ENCODE measurements at places on chromosomes 1 and 21.

- DNase-seq: peak; percentile 35
Measured at GRCh38 chr1:181033128-181033798, 520 bp upstream of the MR1 start.

DNA sequence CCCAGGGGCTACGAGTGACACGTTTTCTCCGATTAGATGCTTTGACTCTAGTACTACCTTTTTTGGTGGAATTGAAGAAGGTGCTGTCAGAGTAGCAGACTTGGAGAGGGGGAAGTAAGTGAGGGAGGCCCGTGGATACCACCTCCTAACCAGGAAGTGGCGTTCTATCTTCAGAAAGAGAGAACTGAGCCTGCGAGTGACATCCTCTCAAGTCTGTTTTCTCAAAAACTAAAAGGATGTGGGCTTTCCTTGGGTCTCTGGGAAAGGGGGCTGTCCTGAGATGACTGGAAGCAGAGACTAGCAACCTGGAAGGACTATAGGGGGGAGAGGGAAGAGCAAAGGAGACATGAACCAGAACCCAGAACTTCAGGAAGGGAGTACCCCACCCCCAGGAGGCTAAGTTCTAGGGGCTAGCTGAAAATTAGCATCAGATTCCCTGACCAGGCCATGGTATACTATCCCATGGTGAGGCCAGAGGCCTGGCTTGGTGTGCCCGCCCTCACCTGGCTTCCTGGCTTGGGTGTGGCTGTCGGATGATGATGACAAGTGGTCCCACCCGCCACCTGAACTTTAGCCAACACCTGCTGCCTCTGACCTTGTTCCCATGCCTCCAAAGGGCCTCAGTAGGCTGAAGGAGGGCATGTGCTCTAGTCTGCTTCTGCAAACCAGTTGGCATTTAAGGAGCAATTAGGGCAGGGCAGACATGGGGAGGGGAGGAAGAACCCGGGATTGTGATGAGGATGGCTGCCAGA, 49.1 kb downstream of the ATP2B4 start:
- DNase-seq: no peak

GRCh38 chr1:8363767-8364301, 45.9 kb downstream of the SLC45A1 start:
- no peak for DNase-seq

DNA sequence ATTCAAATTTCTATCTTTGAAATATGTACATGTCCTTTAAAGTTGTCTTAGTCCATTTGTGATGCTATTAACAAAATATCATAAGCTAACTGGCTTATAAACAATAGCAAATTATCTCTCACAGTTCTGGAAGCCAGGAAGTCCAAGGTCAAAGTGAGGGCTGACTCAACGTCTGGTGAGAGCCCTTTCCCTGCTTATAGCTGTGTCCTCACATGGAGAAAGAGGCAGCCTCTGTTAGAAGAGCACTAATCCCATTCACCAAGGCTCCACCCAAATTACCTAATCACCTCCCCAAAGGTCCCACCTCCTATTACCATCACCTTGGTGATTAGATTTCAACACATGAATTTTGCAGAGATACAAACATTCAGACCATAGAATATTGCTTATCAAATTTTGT, 450.1 kb upstream of the BEND5 start:
- DNase-seq: no peak

DNA sequence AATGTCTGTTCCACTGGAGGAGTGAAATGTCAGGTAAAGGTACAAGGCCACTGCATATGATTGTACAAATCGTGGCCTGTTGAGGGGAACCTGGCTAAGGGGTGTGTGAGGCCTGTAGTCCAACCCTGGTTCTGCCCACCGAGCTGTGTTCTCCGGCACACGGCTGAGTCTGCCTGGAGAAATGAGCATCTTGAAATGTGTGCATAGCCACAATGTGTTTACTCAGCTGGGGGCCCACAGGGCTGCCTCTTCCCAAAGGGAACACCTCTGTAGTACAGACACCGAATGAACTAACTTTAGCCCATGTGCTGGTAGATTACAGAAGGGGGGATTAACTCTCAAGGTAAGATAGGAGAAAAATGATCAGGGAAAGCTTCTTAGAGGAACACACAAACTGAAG, 30.2 kb downstream of the AK4 start:
- no peak for DNase-seq

DNA sequence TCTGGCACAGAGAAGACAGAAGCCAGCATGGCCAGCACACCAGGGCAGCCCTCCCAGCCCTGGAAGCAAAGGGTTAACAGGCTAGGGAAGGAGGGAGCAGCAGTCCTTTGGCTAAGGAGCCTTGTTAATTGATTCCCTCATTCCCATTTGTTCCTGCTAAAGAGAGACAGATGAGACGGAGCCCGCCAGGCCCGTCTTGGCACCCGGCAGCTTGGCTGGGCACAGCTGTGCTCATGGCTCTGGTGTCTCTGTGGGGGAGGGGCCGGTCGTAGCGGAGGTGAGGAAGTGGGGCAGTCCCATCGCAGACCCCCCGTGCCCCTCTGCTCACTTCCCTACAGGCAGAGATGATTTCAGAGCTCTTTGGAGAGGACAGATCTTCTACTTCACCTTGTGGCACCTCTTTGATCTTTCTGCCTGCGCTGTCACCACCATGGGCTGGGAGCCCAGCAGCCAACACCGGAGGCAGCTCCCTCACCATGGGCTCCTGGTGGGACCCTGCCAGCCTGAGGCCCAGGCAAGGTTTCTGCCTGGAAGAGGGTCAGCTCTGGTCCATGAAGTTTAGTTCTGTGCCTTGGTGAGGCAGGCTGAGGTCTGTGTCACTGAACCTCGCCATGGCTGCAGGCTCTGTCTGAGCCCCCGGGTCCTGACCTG, 38.0 kb downstream of the FOXO6 start:
- DNase-seq: no peak

DNA sequence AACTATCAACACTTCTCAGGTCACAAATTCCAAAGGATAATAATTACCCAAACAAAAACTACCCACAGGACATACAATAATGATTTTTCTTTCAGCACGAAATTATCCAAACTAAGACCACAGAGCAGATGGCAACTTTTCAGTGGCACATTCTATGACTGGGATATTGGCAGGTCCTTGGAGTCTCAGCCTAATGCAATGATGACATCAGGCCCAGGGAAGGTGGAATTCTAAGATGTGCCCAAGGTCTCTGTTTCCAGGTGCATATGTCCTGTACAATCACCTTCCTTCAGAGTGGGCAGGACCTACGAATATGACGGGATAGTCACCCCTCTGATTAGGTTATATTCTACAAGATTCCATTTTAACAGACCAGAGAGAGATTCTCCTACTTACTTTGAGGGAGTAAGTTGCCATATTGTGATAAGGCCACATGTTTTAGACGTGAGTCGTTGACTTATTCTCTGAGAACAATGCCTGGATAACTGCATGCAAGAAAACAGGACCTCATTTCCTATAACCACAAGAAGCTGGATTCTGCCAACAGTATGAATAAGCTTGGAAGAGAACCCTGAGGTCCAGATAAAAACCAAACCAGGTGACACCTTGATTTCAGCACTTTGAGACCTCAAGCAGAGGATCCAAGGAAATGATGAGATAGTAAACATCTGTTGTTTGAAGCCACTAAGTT, 69.9 kb downstream of the ZC3H11B start:
- DNase-seq: no peak

DNA sequence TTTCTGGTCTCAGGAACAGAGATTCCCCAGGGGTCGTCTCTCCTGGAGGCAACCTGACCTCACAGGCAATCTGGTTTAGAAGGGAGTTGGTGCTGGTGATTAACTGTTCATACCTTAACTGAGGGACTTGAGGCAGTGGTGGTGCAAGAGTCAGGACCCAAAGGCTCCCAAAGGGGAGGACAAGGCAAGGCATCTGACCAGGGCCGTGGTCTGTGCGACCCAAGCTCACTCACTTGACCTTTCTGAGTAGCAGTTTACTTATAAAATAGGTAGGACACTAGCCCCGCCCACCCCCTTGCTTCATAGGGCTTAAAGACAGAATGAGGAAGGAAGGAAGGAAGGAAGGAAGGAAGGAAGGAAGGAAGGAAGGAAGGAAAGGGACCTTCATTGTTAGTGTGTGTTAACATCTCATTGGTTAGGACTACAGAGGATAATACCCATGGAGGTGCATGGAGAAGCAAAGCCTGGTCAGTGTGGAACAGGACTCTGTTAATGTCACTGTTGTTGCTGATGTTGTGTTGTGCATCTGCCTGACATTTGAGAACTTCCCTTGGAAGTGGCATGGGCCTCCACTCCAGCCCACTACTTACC, 4.6 kb upstream of the KCNA2 start:
- no peak for DNase-seq

Measured in activated CD4-positive, alpha-beta T cell treated with anti-CD3 and anti-CD28 coated beads, Interleukin-2, amount 50 U/mL, for 48 hours (primary cell).